Kasumi-1 (cell line): ENCODE measurements at places on chromosomes 1 and 21.

- DNase-seq, result no peak
These were observed 631.0 kb upstream of the PKN2 start for GRCh38 chr1:88053065-88053464.

DNA sequence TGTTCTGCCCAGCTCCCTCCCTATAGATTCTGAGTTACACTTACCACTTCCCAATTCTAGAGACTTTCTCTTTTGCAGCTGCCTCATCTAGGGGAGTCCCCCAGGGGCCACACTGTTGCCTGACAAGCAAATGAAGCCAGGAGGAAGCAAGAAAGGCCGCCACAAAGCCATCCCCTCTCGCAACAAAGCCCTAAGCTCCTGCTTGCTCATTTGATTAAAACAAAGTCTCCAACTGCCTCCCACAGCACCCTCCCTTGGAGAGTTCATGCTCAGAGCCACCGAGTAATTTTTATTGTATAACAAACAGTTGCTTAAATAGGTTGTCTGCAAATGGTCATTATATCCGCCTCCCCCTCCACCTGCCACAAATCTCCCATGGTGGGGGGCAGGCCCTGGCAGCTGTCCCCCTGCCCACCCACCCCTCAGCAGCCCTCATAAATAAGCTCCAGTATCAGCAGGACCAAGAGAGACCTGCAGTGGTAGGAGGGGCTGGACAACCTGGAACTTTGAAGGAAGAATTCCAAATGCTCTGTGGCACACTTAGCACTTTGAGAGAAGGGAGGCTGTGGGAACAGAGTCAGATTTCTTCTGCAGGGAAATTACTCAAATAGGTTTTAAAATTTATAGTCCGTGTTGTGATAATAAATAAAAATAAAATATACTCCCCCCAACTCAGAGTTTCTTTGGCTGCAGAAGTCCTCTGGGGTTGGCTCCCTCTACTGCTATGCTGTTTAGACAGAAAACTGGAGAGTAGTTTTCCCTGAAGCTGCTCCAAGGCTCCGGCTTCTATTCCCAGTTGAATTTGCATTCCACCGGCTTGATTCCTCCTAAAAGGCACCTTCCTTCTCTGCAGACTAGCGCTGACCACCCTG is 237.5 kb downstream of the TTLL7 start:
- peak; percentile 33 for DNase-seq

- no peak for DNase-seq
These were observed 67.7 kb downstream of the MPZL1 start for GRCh38 chr1:167789501-167789900.

DNA sequence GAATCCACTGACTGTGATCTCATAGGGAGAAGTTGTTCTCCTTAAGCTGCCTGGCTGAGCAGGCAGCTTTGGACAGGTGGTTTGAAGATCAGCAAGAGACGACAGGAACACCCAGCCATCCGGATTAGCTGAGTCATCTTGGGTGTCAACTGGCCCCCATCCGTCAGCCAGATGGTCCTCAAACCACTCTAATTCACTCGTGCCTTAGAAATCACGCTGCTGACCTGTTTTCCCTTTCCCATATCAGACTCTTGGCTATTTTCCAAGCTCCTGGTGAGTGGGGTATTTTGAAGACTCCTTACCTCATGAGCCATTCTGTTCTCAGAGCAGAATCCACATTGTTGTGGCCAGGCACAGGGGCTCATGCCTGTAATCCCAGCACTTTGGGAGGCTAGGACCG is 149.1 kb upstream of the L1TD1 start:
- DNase-seq, result no peak

DNA sequence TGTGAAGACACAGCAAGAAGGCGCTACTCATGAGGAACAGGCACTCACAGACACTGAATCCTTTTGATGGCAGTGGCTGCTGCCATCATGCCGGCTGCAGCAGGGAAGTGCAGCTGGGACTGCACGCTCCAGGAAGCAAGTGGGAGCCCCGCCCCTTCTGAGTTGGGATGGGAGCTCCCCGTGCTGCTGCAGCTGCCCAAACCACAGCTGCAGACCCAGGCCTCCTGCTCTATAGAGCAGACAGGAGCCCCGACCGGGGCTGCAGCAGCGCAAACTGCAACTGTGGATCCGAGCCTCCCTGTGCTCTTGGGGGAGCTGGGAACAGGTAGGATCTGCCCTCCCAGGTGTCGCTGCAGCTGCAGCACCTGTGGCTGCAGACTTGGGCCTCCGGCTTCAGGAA is 65.2 kb upstream of the MARK1 start:
- DNase-seq, result no peak

GRCh38 chr1:72109916-72110315 is 172.4 kb downstream of the NEGR1 start:
- peak; percentile 66 for DNase-seq

- no peak for DNase-seq
These were observed 123.7 kb upstream of the COP1 start for GRCh38 chr1:176330782-176331181.

DNA sequence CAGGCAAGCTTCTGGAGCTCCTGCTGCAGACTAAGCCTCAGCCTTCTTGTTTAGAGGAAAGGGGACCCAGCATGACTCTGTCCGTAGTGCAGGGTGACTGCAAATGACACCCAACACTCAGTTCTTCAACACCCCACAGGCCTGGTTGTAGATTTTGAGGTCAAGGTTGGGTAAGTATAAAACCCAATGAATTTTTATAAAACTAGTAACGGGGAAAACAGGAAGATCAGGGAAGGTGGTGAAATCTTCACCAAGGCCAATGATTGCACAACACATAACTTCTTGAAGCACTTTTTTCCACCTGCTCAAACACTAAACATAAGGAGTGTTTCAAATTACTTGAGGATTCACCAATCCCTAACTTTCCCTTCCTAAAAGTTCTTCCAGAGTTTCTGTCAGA is 89.4 kb upstream of the JAK1 start:
- DNase-seq, result peak; percentile 15

DNA sequence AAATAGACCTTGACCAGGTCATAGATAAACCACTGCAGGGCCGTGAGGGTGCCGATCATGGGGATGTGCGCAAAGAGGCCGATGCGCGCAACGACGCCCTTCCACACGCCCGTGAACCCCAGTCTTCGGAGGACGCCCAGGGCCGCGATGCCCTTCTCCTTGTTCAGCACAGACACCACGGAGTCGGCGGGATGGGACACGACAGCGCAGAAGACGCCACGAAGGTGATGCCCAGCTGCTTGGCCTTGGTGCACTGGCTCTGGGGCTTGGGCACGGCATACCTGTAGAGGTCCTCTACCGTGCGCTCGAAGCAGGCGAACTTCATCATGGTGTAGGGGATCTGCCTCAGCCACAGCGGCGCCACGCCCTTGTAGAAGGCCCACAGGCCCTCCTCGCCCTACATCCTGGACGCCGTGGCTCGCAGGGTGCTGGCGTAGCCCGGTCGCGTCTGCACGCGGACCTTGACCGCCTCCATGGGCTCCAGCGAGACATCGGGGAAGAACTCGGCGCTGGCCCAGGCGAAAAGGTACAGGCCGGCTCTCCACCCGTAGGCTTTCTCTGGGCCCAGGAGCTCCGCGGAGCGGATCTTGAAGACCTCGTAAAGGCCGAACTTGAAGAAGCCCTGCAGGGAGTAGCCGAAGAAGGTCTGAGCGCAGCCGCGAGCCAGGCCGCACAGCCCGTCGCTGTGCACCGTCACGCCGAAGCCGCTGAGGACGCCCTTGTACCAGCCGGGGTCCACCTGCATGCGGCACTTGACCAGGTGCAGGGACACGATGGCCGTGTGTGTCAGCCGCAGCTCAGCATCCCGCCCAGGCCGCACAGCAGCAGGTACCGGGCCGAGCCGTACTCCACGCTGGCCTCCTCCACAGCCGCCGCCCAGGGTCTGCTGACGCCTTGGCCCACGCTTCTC is 20.5 kb upstream of the DMRTB1 start:
- no peak for DNase-seq

DNA sequence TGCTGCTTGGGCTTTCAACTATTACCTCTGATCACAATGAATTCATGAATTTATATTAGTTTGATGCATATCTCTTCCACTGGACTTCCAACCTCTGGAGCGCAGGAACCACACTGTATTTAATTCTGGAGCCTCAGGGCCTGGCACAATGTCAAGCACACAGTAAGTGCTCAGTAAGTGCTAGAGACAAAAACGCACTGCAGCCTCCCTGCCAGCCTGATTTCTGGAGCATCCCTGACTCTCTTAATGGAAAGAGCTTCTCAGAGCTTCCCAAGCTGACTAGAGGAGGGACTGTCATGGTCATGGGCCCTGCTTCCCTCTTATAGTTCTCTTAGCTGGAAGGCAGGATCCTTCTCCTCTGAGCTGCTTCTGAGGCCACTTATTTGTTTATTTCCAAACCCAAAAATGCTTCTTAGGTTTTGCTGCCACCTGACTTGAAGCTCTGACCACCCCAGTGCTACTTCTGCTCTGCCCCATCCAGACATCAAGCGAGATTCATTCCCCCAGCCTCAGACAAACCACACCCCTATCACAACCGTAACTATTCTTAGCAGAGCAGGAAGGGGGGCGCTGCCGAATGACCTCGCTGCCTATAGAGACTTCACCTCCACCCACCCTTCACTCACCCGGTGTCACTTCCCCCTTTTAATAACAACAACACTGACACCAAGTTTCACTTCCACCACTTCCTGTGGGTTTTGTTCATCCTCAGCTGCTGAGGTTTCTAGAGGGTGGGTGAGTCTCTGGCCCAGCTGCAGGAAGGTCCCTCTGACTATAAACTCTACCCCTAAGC is 33.6 kb downstream of the NUAK2 start:
- peak; percentile 97 for DNase-seq

DNA sequence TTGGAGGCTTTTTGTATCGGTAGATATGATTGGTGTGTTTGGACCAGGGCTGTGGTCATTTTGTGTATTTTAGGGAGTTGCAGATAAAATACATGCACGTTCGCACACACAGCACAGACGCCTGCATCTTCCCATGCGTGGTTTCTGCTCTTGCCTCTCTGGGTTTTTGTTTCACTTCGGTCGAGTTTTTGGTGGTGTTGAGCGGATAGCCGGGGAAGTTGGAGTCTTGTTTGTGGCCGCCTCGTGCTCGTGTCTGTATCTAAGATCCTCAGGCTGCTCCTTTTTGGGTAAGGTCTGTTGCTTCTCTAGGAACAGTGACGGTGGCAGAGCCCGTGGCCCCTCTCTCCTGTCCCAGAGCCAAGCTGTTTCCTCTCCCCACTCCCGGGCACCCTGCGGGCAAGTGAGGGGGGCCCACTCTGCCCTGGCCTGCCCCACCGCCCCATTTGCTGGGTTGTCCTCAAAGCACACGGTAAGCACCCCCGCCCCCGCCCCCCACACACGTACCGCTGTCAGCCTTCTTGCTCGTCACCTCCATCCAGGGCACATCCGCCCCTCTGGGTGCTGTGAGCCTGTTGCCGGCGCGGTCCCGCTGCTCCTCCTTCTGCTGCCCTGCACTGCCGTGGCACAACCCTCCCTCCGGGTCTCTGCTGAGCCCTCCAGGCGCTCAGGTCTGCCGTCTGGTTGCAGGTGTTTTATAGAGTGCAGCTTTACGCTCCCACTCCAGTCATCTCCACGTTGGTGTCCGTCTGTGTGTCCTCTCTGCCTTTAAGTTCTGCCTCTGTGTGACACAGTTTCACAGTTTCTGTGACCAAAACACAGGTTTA is 51.9 kb downstream of the AGPAT3 start:
- DNase-seq, result peak; percentile 47

GRCh38 chr1:153849487-153850185 is 73.1 kb downstream of the GATAD2B start:
- DNase-seq, result peak; percentile 71

- DNase-seq, result no peak
These were observed 10.9 kb upstream of the GUCA2A start for GRCh38 chr1:42175314-42176054.

- DNase-seq, result no peak
These were observed 547.3 kb upstream of the BEND5 start for GRCh38 chr1:49323925-49324540.

- no peak for DNase-seq
These were observed 14.1 kb upstream of the MYOG start for GRCh38 chr1:203099805-203100515.

DNA sequence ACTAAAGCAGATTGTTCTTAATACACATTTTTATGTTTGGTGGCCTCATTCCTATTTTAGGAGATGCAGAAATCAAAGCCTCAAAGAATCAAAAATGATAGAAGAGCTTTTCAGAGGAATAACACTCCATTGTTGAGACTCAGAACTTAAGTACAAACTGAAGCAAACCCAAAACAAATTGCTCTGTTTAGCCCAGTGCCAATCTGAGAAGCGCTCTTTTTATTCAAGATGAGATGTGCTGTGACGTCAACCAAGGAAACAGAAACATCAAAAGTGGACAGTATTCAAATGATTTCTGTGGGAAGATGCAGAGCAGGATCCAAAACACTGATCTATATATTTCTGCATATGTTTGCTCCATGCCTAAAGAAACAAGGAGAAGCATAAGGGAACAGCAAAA is 18.0 kb downstream of the COLGALT2 start:
- no peak for DNase-seq

DNA sequence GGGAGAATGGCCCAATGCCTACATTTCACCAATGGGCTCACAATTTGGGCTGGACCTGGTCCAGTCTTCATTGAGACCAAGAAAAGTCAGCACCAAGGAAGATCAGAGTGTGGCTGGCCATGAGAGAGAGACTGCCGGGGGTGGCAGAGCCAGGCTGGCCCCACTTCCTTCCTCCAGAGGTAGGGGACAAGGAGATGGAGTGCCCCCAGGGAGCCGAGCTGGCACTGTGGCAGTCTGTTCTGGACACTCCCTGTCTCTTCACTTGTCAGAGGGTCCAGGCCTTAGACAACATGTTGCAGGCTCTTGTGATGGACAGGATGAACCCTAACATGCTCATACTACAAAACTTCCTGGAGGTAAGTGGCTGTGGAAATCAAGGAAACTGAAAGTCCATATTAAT is 27.7 kb downstream of the INAVA start:
- DNase-seq, result no peak

DNA sequence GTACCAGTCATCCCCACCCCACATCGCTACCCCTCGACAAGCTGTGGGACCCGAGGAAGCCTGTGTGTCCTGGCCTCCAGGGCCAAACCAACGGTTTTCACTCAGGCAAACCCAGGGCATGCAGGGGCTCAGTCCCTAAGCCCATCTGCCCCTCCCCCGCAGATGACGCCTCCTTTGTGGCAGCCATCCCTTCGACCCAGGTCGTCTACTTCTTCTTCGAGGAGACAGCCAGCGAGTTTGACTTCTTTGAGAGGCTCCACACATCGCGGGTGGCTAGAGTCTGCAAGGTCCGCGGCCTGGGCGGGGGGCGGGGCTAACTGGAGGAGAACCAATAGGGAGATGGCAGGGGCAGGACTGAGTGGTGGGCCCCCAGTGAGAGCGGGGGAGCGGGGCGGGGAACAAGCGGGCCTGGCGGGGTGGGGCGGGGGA is 7.4 kb downstream of the SEMA4A start:
- no peak for DNase-seq

- peak; percentile 86 for DNase-seq
These were observed at the start of gene GALNT2 for GRCh38 chr1:230066466-230067404. GALNT2 (plus strand) TSS chr1:230067238; CDS start chr1:230067281, 43 bp downstream.
